ENCODE measurements at places on chromosomes 5 and 9. TPM values are rescaled to one million over a fixed set of nuclear protein-coding genes. Genes with fewer than 3 reads are reported as not detected.

The TLR4 gene
- total RNA-seq: 6.3 TPM

The CA9 gene
- total RNA-seq: 1.0 TPM

The FBXO4 gene
- 10.6 TPM for total RNA-seq

The CAVIN4 gene
- total RNA-seq: 0.46 TPM

The PHF24 gene
- 0.71 TPM for total RNA-seq

The BTNL9 gene
- 46.4 TPM for total RNA-seq

The PCDHB2 gene
- 3.3 TPM for total RNA-seq

The LOX gene
- total RNA-seq: 6.9 TPM

The SCGB3A2 gene
- total RNA-seq: not detected

The GCNT4 gene
- 2.8 TPM for total RNA-seq

GRCh38 chr9:72334658-72335337 lies 30.2 kb downstream of the ZFAND5 start:
- DNase-seq: no peak

GRCh38 chr9:110065532-110065931 lies 142.4 kb downstream of the C9orf152 start:
- DNase-seq: no peak

GRCh38 chr9:75181750-75182149 lies 93.4 kb downstream of the OSTF1 start:
- DNase-seq: no peak

DNA sequence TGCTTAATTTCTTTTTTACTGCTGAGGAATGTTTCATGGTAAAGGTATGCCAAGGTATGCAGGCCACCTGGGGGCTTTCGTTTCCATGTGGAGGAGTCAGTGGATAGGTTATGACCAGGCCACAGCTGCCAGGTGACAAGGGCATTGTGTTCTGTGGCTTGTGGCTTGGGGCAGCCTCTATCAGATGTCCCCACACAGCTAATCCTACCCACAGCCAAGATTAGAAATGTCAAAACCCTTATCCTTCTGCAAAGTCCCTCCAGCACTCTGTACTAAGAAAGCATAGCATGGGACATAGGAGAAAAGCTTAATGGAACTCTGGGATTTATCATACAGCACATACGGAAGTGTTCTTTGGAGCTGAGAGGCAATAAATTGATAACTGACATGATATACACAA lies 171.2 kb upstream of the S1PR3 start:
- DNase-seq: no peak

GRCh38 chr5:88660264-88660946 lies 222.6 kb downstream of the MEF2C start:
- no peak for DNase-seq

GRCh38 chr5:135329066-135329912 lies 69.7 kb downstream of the MACROH2A1 start:
- DNase-seq: no peak

- no peak for DNase-seq
These were observed 508.8 kb upstream of the CTNND2 start for GRCh38 chr5:12413075-12413474.

DNA sequence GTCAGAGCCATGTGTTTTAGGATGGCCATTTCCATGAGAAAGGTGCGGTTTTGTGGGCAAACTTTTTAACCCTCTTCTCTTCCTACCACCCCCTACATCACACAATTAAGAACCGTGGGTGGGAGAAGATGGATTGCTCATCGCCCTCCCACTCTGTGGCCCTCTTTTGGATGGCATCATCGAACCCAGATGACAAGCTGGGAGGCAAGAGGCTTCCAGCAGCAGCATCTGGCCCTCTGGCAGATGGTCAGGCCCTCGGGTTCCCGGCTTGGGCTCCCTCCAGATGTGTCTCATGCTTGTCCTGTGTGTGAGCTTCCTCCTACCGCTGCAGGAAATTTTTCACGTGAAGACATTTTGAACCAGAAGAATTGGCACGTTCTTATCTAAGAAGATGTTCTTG lies 199.9 kb downstream of the EBF1 start:
- peak; percentile 39 for DNase-seq

DNA sequence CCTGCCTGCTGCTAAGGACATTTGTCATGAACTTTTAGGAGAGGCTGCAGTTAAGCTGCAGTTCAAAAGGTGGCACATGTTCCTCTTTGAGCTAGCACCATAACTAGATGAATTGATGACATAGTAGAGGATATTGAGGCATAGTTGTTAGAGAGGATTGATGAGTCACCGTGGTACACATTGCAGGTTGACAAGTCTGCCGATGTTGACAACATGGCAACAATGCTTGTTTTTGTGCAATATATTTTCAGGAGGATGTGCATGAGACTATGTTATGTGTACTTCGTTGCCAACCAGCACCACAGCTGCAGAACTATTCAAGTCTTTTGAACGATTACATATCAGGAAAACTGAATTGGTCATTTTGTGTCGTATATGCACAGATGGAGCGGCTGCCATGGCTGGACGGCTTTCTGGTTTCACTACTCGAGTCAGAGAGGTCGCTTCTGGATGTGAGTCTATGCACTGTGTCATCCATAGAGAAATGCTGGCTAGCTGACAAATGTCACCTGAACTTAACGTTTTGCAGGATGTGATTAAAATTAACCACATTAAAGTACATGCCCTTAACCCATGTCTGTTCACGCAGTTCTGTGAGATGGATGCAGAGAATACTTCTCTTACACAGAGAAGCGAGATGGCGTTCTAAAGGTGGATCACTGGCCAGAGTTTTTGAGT lies 24.2 kb downstream of the ANP32B start:
- DNase-seq: no peak

GRCh38 chr5:38393636-38394035 lies 135.3 kb downstream of the EGFLAM start:
- no peak for DNase-seq

- no peak for DNase-seq
These were observed 77.0 kb downstream of the CSNK1A1 start for GRCh38 chr5:149474198-149474597.

DNA sequence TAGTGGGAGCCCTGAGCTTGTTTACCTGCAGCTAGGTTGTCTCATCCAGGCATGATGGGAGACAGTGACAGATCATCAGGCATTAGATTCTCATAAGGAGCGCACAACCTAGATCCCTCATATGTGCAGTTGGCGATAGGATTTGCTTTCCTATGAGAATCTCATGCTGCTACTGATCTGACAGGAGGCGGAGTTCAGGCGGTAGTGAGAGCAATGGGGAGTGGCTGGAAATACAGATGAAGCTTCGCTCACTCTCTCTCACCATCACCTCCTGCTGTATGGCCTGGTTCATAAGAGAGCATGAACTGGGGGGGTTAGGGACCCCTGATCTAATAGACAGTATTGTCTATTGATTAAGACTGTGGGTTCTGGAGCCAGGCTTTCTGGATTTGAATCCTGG lies 24.9 kb downstream of the SMAD5 start:
- no peak for DNase-seq

DNA sequence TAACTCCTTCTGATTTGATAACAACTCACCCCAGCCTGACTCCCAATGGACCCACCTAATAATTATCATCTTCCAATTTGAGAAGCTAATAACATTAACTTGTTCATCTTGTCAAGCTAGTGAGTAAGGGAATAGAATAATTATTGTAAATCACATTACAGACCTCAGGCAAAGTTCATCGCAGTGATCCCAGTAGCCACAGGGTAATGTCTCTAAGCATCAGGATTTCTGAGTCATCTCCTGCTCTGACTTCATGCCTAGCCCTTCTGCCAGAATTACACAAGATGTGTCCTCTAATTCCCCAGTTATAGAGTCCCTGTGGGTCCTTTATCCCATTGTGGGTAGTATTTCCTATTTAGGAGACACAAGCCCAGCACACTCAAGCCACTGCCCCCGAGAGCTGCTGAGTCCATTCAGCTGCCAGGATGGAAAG lies 365.7 kb downstream of the DEPDC1B start:
- DNase-seq: no peak

DNA sequence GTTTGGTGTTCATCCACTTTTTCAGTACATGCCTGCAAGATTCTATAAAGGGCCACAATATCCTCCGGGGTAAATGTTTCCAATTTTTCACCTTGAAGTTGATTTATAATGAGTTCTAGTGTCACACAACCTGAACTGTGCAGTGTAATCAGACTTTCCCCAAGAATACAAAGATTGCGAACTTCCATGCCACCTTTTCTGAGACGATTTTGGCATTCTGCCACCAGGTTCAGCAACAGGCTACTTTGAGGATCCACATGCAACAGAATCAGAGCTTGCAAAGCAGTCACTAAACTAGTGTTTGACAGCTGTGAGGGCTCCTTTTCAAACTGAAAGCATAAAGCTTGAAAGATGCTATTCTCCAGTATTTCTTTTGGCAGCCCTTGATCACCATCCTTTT lies 1.6 kb downstream of the FASTKD3 start:
- no peak for DNase-seq

- DNase-seq: no peak
These were observed 5.2 kb downstream of the F2R start for GRCh38 chr5:76720988-76721569.

GRCh38 chr5:80958616-80959015 lies 1.5 kb upstream of the RASGRF2 start:
- DNase-seq: no peak

- no peak for DNase-seq
These were observed 272.8 kb downstream of the DENND1A start for GRCh38 chr9:123657099-123657498.

DNA sequence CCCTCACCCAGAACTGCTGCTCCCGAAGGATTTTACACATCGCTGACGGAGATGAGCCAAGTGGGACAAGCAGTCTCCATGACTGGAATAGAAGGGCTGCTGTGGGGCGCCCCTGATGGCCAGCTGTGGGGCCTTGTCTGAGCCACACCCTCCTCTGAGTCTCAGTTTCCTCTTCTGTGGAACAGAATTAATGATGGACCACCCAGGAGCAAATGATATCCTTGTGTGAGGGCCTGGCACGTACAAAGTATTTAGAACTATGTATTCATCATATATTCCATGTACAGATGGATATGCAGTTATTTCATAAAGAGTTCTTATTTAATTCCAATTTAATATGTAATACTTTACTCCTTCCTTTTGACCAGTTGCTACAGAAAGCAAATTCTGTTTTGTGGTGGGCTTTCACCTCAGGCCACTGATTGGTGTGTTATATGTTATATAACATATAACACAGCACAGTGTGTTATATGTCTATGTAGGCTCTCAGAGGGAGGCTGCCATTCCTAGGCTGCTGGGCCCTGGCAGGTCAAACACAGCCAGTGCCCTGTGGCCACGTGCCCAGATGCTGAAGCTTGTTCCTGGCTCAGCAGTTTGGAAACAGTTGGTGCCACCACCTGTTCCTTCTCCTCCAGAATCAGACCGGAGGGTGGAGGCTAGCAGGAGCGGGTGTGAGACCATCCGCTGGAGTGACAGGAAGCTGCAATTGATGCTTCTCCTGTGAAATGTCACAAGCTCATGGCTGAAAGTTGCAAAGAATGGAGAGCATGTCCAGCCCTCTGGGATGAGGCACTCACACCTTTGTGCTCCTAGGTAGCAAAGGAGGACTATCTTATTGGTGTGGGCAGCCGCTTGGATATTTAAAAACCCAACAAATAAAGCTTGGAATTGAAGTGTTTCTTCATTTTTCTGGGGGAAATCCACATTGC lies 4.4 kb upstream of the FGD3 start:
- DNase-seq: no peak

- DNase-seq: no peak
These were observed 3.1 kb downstream of the WNK2 start for GRCh38 chr9:93187047-93187446.

GRCh38 chr5:59164041-59164830 lies 581.4 kb downstream of the RAB3C start:
- no peak for DNase-seq

GRCh38 chr9:96157675-96158074 lies 144.3 kb downstream of the HSD17B3 start:
- DNase-seq: no peak

DNA sequence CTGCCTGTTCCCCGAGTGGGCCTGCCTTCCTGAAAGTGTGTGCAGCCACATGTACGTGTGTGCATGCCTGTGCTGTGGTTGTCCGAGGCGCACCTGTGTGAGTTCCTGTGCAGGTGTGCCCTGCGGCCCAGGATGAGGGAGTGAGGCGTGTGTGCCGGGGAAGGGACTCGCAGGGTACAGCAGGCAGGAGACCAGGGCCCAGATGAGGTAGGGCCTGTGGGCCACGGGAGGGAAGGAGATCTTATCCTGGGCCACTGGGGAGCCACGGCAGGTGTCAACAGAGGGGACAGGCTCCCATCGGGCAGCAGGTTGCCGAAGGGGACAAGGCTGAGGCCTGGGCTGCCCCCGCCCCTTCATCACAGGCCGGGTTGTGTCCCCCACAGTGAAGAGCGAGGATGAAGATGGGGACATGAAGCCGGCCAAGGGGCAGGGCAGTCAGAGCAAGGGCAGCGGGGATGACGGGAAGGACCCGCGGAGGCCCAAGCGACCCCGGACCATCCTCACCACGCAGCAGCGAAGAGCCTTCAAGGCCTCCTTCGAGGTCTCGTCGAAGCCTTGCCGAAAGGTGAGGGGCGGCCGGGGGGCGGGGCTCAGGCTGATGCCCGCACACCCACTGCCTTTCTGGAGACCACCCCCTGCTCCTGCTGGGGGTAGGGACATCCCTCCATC lies 79.2 kb downstream of the LMX1B start:
- DNase-seq: no peak

DNA sequence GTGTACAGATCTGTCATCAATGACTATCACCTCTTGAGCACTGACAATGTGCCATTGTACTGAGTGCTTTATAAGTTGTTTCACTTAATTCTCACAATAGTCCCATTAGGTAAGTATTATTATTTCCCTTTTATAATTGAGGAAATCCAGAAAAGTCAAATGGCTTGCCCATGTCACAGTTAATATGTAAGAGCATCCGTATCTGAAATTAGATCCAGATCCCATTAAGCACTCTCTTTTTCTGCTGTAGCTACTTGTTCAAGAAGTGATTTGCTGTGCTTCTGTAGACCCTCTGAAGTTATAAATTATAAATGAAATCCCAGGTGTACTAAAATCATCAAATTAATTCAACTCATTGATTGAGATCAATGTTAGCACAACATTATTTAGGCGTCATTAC lies 94.7 kb downstream of the INIP start:
- no peak for DNase-seq

DNA sequence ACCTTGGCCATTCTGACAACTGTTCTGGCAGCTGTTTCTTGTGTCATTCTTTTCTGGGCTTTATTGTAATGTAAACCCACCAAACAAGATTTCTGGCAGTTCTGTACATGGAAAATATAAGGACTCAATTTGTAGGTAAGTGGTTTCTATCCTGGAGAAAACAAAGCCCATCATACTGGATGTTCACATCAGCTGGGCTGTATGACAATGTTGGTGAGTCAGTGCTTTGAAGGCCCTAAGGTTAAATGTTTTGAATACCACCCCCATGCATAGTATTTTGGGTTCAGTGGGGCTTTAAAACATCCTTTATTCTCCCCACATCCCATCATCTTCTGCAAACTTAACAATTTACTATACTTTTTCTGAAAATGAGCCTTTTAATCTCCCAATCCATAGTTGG lies 52.5 kb downstream of the SH3GL2 start:
- DNase-seq: no peak

- peak; percentile 34 for DNase-seq
These were observed 87.6 kb downstream of the ADAMTS6 start for GRCh38 chr5:65394087-65394486.

GRCh38 chr5:112208699-112209615 lies 210.1 kb downstream of the EPB41L4A start:
- DNase-seq: no peak

GRCh38 chr9:132031467-132032237 lies 48.0 kb downstream of the MED27 start:
- no peak for DNase-seq

GRCh38 chr5:93417490-93417889 lies 163.5 kb downstream of the NR2F1-AS1 start:
- DNase-seq: no peak

GRCh38 chr5:88540471-88541115 lies 271.9 kb upstream of the TMEM161B start:
- DNase-seq: no peak

Measured in ovary (tissue), 10 donors.